ENCODE measurements at places on chromosomes 5 and 9. TPM values are rescaled to one million over a fixed set of nuclear protein-coding genes. Genes with fewer than 3 reads are reported as not detected.

Gene DEPDC1B
- total RNA-seq = 40.8 TPM

Gene EQTN
- not detected for total RNA-seq

Gene NR4A3
- 19.2 TPM for total RNA-seq

Gene CDH9
- total RNA-seq = not detected

Gene SHOC1
- total RNA-seq = not detected

Gene PCSK1
- total RNA-seq = not detected

Gene CACFD1
- 0.37 TPM for total RNA-seq

Gene UBE2D2
- 249 TPM for total RNA-seq

Gene GRM6
- not detected for total RNA-seq

Gene RFESD
- 8.9 TPM for total RNA-seq

Gene PCDHGA8
- not detected for total RNA-seq

Gene PCDHGB6
- total RNA-seq = 0.08 TPM

Gene MYMK
- total RNA-seq = not detected

Gene LRRC19
- not detected for total RNA-seq

Gene HTR4
- total RNA-seq = not detected
